Temporal lobe (tissue), 4 donors: ENCODE measurements at places on chromosomes 3 and 15. TPM values are rescaled to one million over a fixed set of nuclear protein-coding genes. Genes with fewer than 3 reads are reported as not detected.

Gene ANKDD1A
- total RNA-seq = 12.0 TPM

Gene B3GALNT1
- total RNA-seq = 110 TPM

Gene AHSG
- not detected for total RNA-seq

Gene UROC1
- not detected for total RNA-seq

Gene TF
- 2.7 TPM for total RNA-seq

Gene SNRK
- 62.0 TPM for total RNA-seq

Gene ADAMTS9
- total RNA-seq = 20.7 TPM

Gene CLRN1
- total RNA-seq = not detected

Gene CIB2
- 23.6 TPM for total RNA-seq

Gene GXYLT2
- 4.7 TPM for total RNA-seq

Gene CLN6
- total RNA-seq = 2.7 TPM

Gene VEPH1
- 14.3 TPM for total RNA-seq

Gene HESX1
- total RNA-seq = 0.25 TPM

Gene GOLGA8A
- 28.8 TPM for total RNA-seq

Gene SLC51A
- 0.49 TPM for total RNA-seq

Gene ITPKA
- 1.2 TPM for total RNA-seq

Gene RBP2
- not detected for total RNA-seq

Gene KIF15
- 6.4 TPM for total RNA-seq

Gene RGMA
- 16.2 TPM for total RNA-seq

Gene SOX2
- 72.0 TPM for total RNA-seq

Gene PRSS50
- total RNA-seq = 0.25 TPM
